ENCODE measurements at places on chromosomes 4 and X. TPM values are rescaled to one million over a fixed set of nuclear protein-coding genes. Genes with fewer than 3 reads are reported as not detected.

DNA sequence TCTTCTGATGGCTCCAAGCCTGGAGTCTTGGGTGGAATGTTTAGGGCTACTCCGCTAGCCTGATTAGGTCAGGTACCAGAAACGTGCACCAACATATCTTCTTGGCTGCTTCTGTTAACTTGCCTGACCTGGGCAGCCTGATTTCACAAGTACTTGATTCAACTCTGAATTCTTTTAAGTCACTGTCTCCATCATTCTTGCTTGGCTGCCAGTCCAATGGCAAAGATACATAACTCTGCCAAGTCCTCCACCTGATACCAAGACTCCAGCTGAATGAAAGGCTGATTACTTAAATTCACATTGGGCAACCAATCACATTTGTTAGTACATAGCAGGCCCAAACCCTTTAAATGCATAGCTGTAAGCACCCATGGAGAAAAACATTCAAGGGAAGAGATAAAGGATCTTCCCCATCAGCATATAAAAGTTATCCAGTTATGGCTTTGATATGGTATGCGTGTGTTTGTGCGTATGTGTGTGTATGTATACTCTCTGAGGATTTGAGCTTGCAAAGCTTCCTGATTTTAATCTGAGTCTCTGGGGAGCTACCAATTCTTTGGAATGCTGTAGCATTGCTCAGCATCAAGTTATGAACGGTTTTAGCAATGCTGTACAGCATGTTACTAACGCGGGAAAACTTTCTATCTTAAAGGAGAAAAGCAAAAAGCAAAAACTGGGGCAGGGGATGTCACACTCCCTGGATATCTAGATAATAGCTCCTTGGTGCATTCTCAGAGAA lies 917.2 kb downstream of the DMD start:
- DNase-seq, result no peak

- no peak for DNase-seq
These were observed 19.6 kb downstream of the RCHY1 start for GRCh38 chr4:75494563-75494962.

- DNase-seq, result no peak
These were observed 25.2 kb downstream of the DDIT4L start for GRCh38 chr4:100164808-100165760.

DNA sequence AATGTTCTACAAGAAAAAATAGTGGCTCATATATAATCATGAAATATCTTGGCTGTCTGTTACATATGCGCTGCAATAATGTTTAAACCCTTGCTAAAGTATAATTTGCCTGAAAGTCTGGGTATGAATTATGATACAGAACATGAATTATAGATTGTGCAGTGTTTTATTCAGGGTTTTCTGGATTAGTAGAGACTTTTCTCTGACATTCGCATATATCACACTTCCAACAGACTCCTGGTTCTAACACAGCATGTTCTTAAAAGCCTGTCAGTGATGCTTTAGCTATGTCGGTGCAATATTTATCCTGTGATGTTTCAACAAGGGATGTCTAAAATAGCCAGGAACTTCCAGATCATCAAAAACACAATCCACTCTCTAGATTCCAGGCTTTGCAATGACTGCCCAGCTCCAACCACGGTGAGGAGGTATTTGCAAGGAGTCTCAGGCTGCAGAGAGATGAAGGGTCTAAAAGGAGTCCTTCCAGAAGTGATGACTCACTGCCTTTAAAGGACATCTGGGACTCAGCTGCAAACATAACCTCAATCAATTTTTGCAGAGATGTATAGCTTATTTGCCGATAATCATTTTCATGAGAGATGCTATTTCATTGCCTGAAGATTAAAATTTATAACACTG lies 69.4 kb downstream of the RWDD4 start:
- no peak for DNase-seq

DNA sequence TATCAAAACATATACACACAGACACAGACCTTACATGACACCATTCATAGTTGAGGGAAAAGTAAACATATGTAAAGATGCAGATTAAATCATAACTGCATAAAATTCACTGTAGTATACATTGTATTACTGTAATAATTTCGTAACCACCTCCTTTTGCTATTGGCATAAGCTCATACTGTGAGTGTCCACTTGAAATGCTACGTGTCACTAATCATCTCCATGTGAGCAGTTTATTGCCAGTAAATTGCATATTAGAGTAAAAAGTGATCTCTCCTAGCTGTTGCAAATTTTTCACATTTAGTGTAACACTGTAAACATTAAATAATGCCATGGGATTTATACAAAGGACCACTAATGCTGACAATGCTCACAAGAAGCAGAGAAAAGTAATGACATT lies 256.7 kb upstream of the GNPDA2 start:
- DNase-seq, result no peak

DNA sequence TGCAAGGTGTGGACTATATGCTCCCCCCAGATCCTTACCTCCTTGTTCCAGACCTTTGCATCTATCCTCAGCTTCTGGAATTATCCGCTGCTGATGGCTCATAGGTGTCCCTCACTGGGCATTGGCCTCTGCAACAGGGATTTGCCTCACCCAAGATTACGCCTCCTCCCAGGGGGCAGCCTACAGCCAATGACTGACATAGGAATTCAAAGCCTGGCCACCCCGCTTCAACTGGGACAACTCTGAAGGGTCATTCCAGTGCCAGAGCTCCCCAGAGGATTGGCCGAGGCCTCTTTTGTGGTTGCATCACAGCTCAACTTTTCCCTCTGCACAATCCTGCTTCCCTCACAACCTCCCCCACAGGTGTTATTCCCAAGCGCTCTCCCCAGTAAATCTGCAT lies 5.0 kb downstream of the SYN1 start:
- DNase-seq, result no peak

GRCh38 chr4:79227860-79228259 lies 98.0 kb downstream of the NAA11 start:
- DNase-seq, result no peak

DNA sequence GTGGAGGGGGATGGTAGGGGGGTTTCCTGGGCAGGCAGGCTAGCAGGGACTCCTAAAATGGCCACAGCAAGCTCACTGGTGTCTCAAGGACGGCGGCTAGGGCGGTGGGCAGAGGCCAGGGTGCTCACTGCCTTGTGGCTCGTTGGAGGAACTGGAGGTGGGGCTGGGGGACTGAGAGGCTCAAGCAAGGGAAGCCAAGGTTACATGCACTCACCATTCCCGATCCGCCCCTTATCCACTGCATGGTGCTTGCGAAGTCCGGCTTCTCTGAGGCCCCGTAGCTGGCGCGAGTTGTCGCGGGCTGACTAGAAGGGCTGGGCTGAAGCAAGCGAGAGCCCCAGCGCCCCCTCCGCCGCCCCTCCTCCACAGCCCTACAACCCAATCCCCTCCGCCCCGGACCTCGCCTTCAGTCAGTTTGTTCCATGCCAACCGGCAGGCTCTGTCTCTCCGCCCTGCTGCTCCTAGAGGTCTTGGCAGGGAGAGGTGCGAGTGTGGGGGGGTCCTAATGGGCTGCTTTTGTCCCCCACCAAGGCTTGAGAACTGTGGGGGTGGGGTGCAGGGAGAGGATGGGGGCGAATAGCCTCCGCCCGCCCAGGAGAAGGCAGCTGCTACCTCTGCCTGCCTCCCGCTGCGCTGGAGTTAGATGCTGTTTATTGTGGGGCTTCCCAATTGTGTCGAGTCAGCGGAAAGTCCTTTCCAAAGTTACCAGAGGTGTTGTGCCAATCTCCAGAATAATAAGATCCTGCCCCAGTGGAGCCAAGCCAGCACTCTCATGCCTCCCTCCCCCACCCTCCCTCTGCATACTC lies at the start of gene ARHGEF9:
ARHGEF9 (minus strand) TSS at position 313 of the 806 bp plus-strand sequence; CDS start at position 244, 69 bp downstream.
- DNase-seq, result no peak

GRCh38 chr4:100208964-100209363 lies 18.7 kb upstream of the DDIT4L start:
- DNase-seq, result no peak

DNA sequence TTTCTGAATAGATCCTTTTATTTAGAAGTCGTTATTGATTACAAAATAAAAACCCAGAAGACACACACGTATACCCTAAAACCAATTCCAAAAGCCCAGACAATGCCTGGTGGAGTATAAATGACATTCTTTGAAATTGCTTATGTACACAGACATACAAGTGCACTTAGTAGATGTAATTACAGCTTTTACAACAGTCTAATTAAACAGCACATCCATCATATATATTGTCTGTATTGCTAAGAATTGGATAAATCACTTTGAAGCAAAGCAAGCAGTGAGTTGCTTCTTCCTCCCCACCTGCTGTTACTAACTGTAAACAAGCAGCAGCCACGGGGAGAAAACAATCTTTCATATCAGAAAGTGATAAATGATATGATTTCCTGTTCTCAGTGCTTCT lies 645.7 kb downstream of the TLL1 start:
- DNase-seq, result no peak

DNA sequence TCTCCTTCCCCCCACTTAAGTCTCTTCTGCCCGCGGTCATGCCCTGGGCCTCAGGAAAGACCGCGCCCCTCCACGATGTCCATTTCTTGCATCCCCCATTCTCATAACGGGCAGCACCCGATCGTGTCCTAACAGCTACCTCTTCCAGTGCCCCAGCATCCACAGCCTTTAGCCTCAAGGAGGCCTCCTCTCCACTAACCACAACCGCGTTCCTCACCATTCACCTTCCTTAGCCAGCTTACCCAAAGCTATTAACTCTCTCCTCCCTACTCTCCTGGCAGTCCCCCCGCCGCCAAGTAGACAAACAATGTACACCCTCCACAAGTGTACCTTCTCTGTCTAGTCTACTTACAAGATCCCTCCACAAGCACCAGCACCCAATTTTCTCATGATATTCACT lies 58.6 kb upstream of the PAGE5 start:
- no peak for DNase-seq

DNA sequence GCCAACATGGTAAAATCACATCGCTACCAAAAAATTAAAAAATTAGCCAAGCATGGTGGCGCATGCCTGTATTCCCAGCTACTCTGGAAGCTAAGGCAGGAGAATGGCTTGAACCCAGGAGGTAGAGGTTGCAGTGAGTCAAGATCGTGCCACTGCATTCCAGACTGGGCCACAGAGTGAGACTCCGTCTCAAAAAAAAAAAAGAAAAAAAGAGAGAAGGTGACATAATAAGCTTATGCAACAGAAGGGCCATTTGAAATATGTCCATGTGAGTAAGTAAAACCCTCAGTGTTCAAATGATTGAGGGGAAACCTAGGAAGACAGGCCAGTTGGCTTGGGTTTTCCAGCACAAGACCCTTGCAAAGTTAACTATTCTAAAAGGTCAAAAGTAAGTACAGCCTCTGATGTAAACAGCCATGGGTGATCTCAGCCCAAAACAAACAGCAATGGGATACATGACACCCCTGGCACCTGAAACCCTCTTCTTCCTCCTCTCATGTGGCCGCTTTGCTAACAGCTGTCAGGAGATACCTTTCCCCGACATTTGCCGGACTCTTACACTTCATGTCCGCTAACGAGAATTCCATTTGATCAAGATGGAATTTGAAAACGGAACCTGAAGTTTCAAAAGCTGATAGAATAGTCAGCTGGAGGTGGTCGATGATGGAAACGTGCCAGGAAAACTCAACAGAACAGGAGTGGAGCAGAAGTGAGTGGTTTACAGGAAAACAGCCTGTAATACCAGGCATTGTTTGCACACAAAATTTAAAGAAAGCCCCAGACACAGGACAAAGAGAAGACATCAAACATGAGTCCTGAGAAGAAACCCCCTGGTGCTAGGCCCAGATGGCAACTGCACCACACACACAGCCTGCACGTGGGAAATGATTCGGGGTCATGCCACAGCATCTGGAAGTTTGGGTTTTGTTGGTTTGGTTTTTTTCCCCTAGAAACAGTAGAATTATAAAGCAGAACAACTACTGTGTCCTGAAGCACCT lies 93.0 kb upstream of the STS start:
- DNase-seq, result no peak

Gene TMPRSS11A
- total RNA-seq, result 79.1 TPM

Gene SASH3
- 9.3 TPM for total RNA-seq

Gene TAPT1
- total RNA-seq, result 23.8 TPM

Gene SMIM10L2A
- 0.64 TPM for total RNA-seq

Gene SSX4B
- total RNA-seq, result not detected

Gene USO1
- 73.1 TPM for total RNA-seq

Gene PLP2
- total RNA-seq, result 134 TPM

Gene BLOC1S4
- total RNA-seq, result 14.1 TPM
